GM23338 (cell line): ENCODE measurements at places on chromosomes 5 and 9.

DNA sequence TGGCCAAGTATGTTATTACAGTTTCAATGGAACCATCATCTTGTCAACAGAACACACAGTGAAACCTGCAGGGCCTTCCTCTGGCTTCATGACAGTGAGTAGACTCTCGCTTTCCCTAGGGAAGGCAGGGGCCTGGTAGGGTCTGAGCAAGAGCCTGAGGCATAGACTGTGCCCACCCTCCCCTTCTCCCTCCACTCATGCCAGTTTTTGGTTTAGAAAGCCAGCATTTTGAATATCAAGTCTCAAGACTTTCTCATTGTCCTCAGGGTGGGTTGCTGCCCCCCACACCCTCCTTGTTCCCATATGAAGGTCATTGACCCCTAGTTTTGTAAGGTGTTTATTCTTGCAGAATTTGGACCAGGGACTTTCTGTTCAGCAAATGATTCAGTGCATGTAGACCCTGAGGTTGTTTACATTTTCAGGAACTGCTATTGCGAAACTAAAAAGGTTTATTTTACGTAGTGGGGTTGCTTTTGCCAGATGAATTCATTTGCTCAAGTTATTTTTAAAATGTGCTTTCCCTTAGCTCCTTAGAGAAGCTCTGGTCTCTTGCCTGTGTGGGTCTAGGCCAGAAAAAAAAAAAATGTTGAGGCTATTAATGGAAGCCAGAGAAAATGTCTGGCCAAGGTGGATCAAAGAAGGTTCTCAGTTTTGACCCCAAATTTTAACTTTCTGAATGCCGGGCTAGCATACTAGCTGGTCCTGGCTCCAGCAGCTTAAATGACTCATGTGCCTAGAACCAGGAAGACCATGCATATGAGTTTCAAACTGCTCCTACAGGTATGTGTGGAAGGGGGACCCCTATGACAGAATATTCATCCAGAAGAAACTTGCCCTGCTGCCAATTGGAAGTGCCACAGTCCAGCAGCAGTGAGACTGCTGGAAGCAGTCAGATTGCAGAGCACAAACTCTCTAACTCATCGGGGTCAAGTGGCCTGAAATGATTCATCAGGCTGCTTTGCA, 10.1 kb upstream of the MOB3B start:
- no peak for DNase-seq

DNA sequence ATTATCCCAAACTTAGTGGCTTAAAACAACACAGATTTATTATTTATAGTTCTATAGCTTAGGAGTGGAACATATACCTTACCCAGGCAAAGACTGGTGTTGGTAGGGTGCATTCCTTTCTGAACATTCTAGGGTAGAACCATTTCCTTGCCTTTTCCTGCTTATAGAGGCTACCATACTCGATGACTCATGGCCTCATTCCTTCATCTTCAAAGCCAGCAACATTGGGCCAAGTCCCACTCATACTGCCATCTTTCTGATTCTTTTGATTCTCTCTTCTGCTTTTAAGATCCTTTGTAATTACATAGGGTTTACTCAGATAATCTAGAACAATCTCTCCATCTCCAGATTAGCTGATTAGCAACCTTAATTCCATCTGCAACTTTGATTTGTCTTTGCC, 452.7 kb upstream of the KLF4 start:
- DNase-seq: no peak

DNA sequence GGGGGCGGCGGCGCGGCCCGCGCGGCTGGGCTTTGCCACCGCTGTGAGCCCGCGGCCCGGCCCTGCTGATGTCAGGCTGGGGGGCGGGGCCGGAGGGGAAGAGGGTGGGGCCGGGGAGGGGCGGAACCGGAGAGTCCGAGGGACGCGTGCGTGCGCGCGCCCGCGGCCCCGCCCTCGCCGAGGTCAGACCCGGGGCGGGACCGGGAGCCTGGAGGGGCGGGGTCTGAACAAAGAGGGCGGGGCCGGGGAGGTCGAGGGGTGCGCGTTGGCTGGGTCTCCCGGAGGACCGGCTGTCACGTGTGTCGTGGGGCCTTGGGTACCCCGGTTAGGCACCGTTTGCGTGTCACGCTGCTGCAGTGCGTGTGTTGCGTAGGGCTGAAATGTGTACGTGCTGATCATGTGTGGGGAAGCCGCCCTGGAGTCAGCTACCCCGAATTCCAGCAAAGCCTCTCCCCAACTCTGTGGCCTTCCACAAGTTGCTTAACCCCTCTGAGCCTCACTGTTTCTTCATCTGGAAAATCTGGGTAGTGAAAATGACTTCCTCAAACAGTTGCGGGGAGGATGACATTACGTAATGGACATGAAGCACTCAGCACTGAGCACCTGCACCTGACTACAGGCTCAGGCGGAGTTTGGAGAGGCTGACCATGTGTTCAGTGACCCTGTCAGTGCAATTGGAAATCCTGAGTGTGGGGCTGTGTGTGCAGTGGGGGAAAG, at the start of gene RALGDS:
RALGDS (minus strand) TSS at position 43 of the 717 bp plus-strand sequence. CDS start 86 bp downstream, outside the sequence.
- peak; percentile 94 for DNase-seq

DNA sequence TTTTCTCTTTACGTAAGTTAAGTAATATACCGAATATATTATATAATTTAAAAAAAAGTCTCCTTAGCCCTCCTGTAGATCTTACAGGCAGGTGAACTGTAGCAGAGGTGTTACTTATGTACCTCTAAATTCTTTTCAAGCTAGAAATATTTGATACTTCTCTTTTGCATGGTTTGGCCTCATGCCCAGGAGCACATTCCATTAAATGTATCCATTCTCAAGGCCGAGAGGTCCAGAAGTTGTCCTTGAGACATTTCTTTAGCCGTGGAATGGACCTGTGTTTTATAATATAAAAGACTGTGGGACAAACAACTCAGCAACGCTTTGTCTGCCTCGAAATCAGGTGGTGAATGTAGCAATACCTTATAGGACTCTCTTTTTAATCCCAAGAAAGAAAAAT, 184.5 kb downstream of the TRIO start:
- DNase-seq: no peak

GRCh38 chr5:172869691-172870090, 35.6 kb downstream of the ERGIC1 start:
- no peak for DNase-seq

GRCh38 chr5:66891184-66891925, 295.2 kb downstream of the MAST4 start:
- DNase-seq: peak; percentile 21

- no peak for DNase-seq
These were observed 15.5 kb downstream of the CSF1R start for GRCh38 chr5:150070821-150071220.

DNA sequence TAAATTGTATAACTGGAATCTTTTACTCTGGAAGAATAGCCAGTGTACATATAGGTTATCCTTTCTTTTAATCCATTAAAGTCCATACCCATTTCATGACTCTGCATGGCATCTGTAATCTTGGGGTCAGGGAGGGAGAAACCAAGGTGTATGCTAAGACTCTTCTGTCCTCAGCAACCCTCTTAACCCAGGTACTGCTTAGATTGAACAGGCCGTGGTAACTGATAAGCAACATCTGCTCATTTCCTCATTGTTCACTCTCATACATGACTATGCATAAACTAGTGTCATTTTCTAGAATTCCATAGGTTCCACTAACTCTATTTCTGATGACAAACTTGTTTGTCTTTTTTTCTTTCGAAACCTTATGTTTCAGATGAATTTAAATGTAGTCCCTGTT, 69.3 kb upstream of the IFNE start:
- DNase-seq: no peak

- no peak for DNase-seq
These were observed 35.7 kb downstream of the LHX2 start for GRCh38 chr9:124047251-124047672.

- peak; percentile 64 for DNase-seq
These were observed 376.9 kb downstream of the DTWD2 start for GRCh38 chr5:118611332-118611945.

DNA sequence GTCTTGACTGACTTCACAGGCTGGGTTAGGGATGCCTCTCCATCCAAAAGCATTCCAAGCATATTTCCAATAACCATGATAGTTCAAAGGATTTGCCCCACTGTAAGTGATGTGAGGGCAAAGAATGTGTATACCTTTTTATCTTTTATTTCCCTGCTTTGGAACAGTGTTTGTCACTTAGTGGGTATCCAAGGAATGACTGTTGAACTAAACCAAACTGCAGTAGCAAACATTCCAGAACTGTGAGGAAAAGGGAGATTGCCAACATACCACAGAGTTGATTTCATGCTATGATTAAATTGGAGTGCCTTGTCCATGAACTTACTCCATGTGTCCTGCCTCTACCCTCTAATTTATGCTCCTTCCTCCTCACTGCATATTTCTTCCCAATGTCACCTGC, 400.0 kb downstream of the KIAA0825 start:
- peak; percentile 17 for DNase-seq

GRCh38 chr5:102663749-102664530, 91.2 kb upstream of the PAM start:
- no peak for DNase-seq

GRCh38 chr9:126694206-126695081, 80.7 kb downstream of the LMX1B start:
- DNase-seq: no peak

- no peak for DNase-seq
These were observed 15.9 kb upstream of the OMD start for GRCh38 chr9:92439921-92440750.

DNA sequence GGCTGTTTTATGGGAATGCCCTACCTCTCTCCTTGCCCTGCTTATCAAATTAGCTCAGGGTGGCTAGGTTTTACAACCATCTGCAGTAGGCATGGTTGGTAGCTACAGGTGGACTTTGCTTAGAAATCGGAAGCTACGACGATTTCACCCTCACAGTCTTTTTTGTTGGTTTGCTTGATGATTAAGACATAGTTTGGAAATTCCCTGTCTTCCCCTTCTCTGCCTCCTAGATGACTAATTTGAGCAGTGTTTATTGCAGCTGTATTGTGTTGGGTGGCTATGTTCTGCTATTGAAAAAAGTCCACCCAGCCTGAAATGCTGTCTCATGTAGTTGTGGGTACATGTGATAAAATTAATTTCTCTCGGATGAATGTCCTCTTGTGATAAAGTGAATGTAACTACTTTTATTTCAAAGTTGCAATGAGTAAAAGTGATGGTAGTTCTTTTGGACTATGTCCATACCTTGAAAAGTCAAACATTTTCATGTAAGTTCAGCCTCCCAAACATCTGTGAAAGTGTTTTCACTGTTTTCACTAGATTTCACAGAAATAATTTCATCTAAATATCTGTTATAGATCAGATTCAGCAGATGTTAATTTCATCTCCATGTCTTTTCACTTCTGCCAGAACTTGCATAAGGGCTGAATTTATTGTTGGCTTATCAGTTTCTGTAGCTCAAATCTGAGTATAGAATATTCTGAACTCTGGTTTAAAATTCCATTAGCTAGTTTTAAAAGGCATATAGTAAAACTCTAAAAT, 37.3 kb upstream of the FYB1 start:
- no peak for DNase-seq

- DNase-seq: no peak
These were observed 46.3 kb downstream of the NNT start for GRCh38 chr5:43649256-43649655.

DNA sequence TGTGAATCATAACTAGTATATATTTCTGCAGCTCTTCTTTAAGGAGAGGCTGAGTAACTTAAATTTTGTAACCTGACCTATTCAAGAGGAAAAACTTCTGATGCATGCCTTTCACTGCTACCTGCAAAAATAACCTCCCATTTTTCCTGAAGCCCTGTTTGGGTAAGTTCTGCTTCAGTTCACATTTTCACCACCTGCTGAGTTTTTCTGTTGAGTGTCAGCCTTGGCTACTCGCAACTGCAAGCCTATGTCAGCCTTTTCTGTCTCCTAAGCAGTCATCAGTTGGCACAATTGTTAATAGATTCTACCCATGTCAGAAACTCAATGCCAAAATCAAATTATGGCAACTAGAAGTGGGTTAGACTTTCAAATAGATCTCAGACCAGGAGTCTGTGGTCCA, 8.2 kb upstream of the TNFAIP8 start:
- no peak for DNase-seq

GRCh38 chr9:94178927-94179326, 80.2 kb upstream of the ZNF169 start:
- no peak for DNase-seq
